ENCODE measurements at places on chromosomes 4 and X. TPM values are rescaled to one million over a fixed set of nuclear protein-coding genes. Genes with fewer than 3 reads are reported as not detected.

The HPGDS gene
- polyA plus RNA-seq: not detected

The LNX1 gene
- 0.43 TPM for polyA plus RNA-seq

The SHROOM2 gene
- polyA plus RNA-seq: not detected

The LRP2BP gene
- 0.18 TPM for polyA plus RNA-seq

The CSAG3 gene
- not detected for polyA plus RNA-seq

The GABRE gene
- not detected for polyA plus RNA-seq

The ARMCX2 gene
- 6.4 TPM for polyA plus RNA-seq
